Stimulated activated CD8-positive, alpha-beta memory T cell treated with anti-CD3 and anti-CD28 coated beads, Interleukin-12 subunit alpha, Interleukin-12 subunit beta, amount 100 ng/mL, for 1 hour (primary cell): ENCODE measurements at places on chromosomes 4 and X.

DNA sequence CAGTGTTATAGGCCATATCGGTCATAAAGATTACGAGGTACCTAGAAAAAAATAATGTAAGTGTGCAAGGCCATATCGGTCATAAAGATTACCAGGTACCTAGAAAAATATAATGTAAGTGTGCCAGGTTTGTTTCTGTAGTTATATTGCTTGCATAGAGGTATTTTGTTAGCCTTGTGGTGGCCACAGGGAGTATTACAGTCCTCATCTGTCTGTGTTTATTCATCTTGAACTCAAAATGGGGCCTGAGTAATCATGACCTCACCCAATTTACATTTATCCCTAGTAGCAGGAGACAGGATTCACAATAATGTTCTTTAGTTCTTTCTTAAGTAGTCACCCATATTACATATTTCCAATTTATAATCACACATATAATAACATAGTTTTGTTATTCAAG lies 459.7 kb downstream of the MID1IP1 start:
- DNase-seq, result no peak

DNA sequence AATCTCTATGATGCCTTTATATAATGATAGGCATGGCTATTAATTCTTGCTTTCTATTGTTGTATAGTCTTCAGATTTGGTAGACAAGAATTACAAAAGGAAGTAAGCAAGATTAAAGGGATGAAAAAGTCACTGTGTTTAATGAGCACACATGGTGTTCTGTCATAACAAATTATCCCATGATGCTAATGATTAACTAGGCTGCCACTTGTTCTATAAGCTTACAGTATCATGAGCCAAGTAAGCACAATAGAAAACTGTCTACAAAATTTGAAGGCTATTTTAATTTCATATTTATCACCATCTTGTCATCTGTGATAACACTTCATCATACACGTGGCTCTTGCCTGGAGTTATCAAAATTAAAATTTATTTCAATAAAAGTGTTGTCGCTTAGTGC lies 466.7 kb downstream of the GASK1B start:
- no peak for DNase-seq

DNA sequence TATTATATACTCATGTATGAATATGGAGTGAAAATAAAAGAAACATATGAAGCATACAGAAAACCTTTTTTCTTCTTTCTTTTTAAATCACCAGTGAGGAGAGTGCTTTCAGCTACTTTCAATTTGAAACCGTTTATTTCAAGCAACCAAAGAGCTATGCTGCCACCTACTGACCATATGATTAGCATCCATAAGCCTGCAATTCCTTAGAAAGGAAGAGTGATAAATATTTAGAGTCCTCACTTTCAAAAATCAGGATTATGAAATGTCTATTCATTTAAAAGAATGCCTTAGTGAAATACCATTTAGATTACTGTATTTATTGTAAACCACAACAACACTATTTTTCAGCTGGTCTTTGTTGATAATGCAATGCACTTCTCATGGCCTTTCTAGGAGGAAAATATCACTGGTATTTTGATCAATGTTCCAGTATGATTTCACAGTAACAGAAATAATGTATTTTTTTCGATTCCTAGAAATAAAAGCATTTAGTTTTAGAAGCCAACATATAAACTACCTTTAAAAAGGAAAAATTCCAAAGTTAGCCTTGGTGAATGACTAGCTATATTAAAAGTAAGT lies 667.6 kb downstream of the PCDH18 start:
- DNase-seq, result no peak

DNA sequence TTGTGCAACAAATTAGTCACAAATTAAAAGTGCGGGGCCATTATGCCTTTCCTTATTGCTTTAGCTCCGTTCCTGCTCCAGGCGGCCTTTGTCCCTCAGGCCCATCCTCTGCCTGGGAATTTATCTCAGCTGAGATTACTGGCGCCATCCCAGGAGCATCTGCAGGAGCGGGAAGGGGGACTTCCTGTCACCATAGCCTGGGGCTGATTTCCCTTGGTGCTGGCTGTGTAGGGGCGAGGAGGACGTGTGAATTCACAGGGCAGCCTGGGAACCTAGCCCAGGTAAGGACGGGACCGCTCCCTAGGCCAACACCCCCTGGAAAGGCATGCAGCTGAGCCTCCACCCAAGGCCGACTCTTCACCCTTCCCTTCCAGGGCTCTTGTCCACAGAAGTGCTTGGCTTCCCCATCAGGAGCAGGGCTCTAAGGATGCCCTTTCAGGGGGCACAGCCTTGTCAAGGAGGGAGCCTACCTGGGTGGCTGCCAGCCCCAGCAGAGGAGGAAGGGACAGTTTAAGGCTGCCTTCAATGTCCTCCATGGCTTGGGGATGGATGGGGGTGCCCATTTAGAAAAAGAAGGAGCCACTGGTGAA lies 72.6 kb upstream of the NKX1-1 start:
- no peak for DNase-seq

DNA sequence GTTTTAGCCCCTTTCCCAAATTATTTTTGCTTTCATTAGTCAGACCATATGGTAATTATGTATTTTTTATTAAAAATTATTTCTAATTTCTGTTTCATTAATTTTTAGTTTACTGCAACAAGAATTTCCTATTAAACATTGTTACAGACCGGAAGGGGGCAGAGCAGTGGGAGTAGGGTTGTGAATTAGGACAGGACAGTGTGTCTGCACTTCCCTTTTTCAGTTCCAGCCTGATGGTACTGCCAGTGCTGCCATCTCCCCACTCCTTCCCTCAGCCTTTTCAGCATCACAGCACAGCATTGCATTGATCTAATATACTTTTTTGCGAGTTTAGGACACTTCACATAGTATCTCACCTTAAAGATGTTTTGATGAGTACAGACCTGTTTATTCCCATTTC lies 76.5 kb downstream of the STIM2 start:
- no peak for DNase-seq

DNA sequence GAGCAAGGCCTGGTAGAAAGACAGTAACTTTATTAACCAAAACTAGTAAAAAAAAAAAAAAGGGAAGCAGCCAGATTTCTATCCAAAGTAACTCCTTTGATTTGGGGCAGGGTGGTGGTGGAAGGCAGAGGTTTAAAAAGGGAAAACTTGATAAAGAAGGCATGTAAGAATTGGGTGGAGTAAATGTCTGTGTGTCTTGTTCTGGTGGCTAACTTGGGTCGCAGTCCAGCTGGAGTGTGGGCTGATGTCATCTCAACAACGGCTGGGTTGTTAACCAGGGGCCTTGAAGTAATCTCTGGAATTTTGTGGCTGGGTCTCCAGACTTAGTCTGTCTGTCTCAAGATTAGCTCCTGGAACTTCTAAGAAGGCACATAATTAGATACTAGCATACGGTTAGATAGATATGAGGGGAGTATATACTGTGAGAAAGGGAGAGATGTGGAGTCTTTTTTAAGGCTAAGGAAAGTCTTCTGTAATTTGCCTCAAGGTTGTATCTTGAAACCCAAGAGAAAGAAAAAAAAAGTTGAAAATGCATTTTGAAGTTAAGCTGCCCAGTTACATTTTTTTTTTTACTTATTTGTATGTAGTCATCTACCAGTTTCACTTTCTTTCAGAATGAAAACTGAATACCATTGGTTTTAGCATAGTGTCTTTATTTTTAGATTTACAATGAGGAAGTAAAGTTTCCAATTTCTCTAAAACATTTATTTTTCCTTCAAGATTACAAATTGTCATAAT lies 48.3 kb downstream of the MTHFD2L start:
- no peak for DNase-seq

- no peak for DNase-seq
These were observed 129.3 kb downstream of the CPEB2 start for GRCh38 chr4:15131551-15131950.

- no peak for DNase-seq
These were observed 793.6 kb downstream of the STPG2 start for GRCh38 chr4:97349468-97350186.

DNA sequence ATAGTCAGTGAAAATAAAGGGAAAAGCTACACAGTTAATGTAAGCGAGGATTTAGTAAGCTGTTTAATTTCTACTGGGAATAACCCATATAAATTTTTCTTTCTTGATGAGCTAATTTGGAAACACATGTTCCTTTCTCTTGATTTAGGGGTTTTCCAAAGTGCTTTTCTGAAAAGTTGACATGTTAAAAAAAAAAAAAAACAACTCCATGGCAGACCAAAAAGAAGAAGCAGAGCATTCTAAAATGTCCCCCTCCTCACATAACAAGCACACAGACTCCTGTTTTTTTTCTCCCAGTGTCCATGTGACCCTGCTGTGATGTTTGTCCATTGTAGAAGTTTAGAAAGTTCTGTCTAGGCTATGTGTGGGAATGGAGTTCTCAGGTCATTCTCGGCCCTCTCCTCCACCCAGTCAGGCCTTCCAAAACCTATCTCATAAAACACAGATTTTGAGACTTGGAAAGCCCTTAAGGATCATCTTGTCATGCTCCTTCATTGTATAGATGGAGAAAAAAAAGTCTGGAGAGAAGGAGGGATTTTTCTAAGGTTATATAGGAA lies 792 bp downstream of the CLIC2 start:
- DNase-seq, result no peak

DNA sequence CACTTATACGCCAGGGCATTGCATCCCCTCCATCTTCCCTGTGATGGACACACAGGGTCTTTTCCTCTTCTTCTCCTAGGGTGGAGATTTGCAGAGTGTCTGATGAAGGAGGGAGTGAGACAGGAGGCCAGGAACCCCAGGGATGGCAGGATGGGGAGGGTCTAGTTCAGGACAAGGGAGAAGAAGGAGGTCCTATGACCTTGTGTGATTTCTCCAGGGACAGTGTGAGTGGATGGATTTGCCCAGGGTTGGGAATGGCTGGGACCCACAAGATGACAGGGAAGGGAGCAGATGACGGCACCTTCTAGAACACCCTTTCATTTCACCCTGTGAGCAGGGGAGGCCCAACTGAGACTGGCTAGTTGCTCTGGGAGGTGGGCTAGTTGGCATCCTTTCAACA lies 34.2 kb downstream of the CYTL1 start:
- no peak for DNase-seq

GRCh38 chr4:4677556-4678522 lies 136.0 kb upstream of the STX18 start:
- no peak for DNase-seq

- DNase-seq, result no peak
These were observed 199.8 kb upstream of the SFRP2 start for GRCh38 chr4:153988492-153989363.

- DNase-seq, result no peak
These were observed 227.1 kb downstream of the MID1 start for GRCh38 chrX:10393241-10393640.
